ENCODE measurements at places on chromosomes 3 and 15. TPM values are rescaled to one million over a fixed set of nuclear protein-coding genes. Genes with fewer than 3 reads are reported as not detected.

DNA sequence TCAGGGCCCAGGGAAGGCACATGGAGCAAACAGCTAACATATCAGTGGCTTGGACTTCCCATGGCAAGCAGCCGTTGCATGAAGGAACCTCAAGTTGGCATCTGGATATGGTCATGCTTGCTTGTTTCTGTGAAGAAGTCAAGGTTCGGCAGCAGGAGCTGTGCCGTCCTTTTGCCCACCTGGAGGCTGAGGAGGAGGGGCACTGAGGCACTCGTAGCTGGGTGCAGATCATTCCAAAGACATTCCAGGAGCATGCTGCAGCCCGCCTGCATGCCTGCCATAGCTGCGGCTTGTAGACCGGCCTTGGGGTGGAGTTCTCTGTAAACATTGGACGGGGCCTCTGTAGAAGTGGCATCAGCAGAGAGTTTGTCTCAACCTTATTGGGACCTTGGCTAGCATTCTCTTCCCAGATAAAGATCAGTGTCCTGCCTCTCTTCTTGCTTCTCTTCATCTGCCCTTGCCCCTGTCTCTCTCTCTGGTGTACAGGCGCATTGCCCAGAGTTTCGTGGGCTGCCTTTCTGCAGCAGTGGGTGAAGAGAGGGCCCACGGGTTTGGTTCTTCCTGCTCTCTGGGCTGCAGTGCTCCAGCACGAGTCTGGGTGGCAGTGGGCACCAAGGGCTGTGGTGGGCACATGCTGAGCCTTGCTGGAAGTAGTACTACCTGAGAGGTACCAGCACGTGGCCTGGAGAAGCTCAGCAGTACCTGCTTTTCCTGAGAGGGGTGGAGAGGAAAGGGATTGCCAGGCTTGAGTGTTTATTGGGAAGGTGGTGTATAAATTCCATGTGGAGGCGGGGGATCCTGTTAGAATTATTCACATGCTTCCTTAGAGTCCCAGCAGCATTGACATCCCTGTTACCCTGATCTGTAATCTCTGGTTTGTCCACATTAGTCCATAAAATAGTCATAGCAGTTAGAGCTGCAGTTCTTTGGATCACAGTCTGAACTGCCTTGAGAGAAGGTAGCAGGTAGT lies 49.4 kb downstream of the CHCHD6 start:
- DNase-seq: no peak

- no peak for DNase-seq
These were observed 59.8 kb downstream of the PIK3R4 start for GRCh38 chr3:130686833-130687232.

- no peak for DNase-seq
These were observed 455.3 kb upstream of the PDZRN3 start for GRCh38 chr3:74080056-74080461.

- no peak for DNase-seq
These were observed 58.1 kb downstream of the TM4SF4 start for GRCh38 chr3:149532489-149533180.

DNA sequence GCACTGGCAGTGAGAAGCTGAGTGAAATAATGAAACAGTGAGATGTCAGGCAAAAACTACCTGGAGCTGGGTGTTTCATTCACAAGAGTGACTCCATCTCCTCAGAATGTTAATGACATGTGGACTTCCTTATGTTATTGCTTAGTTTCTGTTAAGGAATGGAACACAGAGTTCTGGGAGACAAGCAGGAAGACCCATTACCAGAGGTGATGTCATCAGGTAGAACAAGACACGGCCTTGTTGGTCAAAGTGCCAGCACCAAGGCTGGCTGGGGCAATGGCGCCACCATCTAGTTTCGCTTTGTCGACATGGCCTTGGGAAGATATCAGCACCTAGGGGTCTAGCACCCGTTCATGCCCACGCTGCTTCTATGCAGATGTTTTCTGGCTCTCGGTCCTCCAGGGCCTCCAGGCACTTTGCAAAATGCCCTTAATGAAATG lies 252.2 kb downstream of the FAM43A start:
- no peak for DNase-seq

DNA sequence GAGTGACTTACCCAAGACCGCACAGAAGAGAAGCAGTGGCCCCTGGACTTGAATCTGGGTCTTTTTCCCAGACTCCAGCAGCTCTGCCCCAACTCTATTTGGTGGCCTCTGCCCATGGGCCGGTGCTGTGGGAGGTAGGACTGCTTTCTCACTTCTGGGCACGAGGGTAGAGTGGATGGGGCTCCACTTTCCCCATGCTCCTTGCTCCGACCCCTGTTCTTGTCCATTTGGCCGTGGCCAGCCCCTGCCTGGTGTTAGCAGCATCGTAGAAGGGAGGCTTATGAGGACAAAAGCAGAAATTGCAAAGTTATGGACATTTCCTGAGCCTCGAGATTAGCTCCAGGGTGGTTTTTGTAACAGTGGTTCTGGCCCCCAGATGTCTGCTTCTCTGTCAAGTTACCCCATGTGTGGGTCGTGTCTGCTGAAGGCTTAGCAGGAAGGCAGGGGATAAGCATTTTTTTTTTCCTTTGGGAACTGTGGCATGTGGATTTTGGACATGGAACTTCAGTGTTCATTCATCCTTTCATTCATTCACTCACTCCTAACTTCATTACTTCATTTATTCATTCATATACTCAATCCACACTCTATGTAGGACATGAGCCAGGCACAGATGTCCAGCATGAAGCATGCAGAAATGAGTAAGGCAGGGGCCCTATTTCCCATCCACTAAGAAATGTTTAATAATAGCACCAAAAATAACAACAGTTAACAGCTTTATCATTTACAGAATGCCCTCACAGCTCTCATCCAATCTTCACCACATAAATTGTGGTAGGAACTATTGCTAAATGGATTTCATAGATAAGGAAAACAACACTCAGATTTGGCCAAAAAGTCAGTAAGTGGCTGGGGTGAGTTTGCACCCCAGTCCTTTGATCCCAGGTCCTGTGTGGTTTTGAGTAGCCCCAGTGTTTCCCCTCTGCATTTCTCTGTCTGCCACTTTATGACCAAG lies 180.5 kb downstream of the OPA1 start:
- no peak for DNase-seq

- DNase-seq: no peak
These were observed 6.0 kb downstream of the HCLS1 start for GRCh38 chr3:121654493-121655385.

- no peak for DNase-seq
These were observed 15.1 kb upstream of the ARHGAP31 start for GRCh38 chr3:119279101-119279554.

GRCh38 chr3:164577667-164578210 lies 500.6 kb downstream of the SI start:
- DNase-seq: no peak

DNA sequence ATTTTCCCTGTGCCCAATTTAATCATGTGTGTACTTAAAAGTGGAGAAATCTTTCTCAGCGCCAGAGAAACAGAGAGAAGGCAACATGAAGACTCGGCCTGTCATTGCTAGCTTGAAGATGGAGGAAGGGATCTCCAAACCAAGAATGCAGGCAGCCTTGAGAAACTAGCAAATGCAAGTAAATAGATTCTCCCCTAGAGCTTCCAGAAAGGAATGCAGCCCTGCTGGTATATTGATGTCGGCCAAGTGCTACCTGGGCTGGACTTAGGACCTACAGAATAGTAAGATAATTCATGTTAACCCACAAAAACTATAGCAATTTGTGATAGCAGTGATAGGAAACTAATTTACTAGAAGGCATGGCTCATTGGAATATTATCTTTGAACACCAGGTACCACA lies 150.9 kb upstream of the ABI3BP start:
- DNase-seq: no peak

DNA sequence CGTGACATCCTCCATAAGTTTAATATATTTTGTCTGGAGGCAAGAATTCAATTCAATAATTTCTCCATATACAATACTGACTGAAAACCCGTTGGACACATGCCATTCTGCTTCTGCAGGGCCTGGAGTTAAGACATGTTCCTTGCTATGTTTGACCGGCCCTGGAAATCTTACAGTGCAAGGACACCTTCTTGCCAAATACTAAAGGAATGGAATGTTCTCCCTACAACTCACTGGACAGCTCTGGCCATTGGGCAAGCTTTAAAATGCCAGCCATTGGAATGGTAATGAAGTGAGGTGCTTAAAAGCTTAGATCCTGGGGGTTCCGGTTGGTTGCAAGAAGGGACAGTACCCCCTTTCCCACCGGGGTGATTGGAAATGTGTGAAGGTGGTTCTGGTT lies 329.8 kb upstream of the PROK2 start:
- DNase-seq: no peak

GRCh38 chr15:57158589-57158988 lies 217.7 kb upstream of the CGNL1 start:
- DNase-seq: peak; percentile 9

GRCh38 chr15:89656116-89656815 lies 999 bp upstream of the KIF7 start:
- DNase-seq: no peak

- peak; percentile 84 for DNase-seq
These were observed 31.4 kb upstream of the ZBTB38 start for GRCh38 chr3:141336672-141337522.

DNA sequence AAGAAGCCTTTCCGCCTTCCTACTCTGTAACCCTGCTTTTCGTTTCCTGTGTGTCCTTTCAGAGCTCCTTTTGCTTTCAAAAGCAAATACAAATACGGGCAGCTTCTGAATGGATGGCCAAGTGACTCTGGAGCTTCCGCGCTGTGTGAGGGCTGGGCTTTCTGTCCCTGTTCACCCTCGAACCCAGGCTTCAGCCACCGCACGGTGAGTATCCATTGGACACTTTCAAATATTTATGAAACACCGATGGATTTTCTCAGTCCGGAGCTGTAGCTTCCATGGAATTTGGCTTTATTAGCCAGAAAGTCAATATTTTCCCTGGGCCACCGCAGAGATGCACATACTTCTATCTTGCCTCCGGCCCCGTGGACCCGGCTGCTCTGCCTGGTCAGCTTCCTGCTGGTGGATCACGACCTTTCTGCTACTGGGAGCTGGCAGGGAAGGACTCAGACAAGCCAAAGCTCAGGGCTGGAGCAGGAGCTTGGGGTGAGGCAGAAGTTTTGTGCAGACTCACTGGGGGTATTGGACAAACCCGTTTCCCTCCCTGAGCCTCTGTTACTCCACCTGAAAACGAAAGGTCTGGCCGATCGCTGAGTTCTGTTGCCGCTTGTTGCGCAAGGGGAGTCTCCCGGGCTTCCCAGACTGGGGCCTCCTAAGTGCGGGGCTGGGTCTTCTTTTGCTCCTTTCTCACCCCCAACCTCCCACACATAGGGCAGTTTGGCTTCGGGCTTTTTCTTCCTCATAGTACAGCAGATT lies 63.6 kb downstream of the LINGO1 start:
- DNase-seq: no peak

- no peak for DNase-seq
These were observed 135.7 kb upstream of the SLC7A14 start for GRCh38 chr3:170721563-170721962.

- DNase-seq: no peak
These were observed 30.0 kb downstream of the XXYLT1 start for GRCh38 chr3:195240939-195241338.

GRCh38 chr3:178823150-178823549 lies 248.5 kb downstream of the ZMAT3 start:
- DNase-seq: no peak

DNA sequence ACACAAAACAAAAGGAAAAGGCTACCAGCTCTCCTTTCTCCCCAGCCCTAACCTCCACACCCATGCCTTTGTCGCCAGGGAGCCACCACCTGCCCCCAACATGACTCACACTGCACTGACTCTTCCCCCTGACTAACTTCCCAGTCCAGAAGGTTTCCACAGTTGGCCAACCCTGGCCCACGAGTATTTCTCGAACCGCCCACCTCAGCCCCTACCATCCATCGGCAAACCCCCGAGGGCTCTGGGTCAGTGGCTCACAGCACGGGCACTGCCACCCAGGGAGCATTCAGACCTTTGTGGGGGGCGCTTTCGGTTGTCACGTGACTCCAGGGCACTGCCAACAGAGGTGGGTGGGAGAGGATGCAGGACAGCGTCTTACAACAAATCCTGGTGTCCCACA lies 152.3 kb downstream of the LRRC28 start:
- no peak for DNase-seq

- no peak for DNase-seq
These were observed 8.3 kb downstream of the PSTPIP1 start for GRCh38 chr15:77002954-77003912.

GRCh38 chr3:159238646-159239045 lies 436.8 kb downstream of the MFSD1 start:
- DNase-seq: no peak

The ROPN1 gene
- total RNA-seq: not detected

The IL20RB gene
- total RNA-seq: 0.89 TPM

The SENP8 gene
- total RNA-seq: 2.4 TPM

The PAK2 gene
- 50.6 TPM for total RNA-seq

The HEXA gene
- 136 TPM for total RNA-seq

The ADAMTS9 gene
- total RNA-seq: 217 TPM

The HDDC3 gene
- 20.0 TPM for total RNA-seq

The ARGFX gene
- not detected for total RNA-seq

The DZIP1L gene
- 6.6 TPM for total RNA-seq

The SLC28A2 gene
- total RNA-seq: not detected

The TEX55 gene
- total RNA-seq: not detected

The ASB14 gene
- total RNA-seq: not detected

The MYO1E gene
- 233 TPM for total RNA-seq

The MEGF11 gene
- 0.63 TPM for total RNA-seq

Measured in kidney epithelial cell (primary cell).